ENCODE measurements at places on chromosomes 13 and 19.

GRCh38 chr13:46053162-46054012 is 841 bp upstream of the ZC3H13 start:
- no peak for DNase-seq

- no peak for DNase-seq
These were observed 63.4 kb downstream of the TEX29 start for GRCh38 chr13:111383591-111384440.

GRCh38 chr13:98508685-98509084 is 68.2 kb downstream of the STK24 start:
- DNase-seq = no peak

DNA sequence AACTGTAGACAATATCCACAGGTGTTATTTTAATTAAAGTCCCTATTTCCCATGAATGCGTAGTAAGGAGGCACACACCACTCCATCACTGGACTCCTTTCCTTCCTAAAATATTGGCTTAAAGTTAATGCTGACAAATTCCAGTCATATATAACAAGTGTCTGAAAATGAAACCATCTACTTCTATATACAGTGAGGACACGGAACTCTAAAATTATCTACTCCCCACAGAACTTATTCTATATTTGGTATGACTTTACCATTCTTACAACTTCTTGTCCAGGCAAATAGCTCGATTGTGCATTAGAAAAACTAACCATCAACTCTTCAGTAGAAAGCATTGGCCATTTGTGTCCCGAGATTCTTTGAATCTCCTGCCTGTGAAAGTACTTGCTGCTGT is 1560.2 kb downstream of the EFNB2 start:
- no peak for DNase-seq

DNA sequence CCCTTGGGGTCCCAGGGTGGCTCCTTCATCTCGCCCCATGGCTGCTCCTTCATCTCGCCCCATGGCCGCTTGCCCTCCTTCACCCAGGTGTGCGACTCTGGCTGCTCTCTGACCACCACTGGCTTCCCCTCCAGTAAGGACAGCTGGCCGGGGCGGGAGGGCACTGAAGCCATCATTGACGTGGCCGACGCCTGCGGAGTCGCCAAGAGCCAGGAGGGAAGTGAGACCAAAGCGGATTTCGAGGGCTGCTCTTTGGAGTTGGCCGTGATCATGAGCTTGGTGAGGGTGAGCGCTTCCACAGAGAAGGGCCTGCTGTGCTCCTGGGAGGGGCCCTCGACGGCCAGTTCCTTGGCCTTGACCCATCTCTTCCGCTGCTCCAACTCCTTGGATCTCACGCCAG is 4.0 kb upstream of the COX6B2 start:
- no peak for DNase-seq

DNA sequence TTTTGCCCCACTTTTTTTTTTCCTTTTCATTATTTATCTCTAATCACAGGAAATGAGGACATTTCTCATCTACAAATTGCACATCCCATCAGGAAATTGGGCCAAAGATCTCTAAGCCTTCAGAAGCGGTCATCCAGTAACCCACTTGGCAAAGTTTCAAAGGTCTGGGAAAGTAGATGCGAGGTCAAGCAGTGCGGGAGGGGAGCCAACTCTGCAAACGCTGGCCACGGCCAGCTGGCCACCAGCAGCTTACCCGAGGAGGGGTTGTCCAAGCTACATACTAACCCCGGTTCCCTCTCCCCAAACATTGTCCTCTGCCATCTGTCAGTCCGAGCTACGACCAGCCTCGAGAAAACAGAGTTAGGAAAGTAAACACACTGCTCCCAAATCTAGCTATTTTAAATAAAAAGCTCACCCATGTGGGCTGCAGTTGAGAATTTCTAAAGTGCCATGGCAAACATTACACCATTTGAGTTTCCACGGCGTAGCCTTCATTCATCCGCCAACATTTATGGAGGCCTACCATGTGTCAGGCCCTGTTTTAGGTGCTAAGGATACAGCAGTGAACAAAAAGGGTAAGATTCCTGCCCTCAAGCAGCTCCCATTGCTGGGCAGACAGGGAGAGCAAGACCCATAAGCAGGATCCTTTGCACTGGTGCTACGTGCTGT is 11.5 kb downstream of the FFAR2 start:
- DNase-seq = no peak

GRCh38 chr19:20182222-20182785 is 15.3 kb downstream of the ZNF486 start:
- no peak for DNase-seq

DNA sequence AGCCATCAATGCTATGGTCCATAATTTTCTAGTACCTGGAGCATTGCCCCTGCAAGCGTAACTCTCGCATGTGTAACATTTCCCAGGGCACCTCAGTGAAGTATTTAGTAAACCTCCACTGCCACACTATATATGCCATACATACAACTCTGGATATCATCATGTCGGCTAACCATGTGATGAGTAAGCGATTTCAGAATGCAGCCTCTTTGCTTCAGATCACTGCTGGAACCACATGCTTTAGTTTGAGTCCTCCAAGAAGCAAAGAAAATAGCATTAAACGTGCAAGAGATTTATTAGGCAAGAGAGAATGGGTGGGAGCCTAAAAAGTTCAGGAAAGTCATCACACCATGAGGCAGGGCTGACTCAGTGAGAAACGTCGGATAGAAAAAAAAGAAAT is 635.6 kb upstream of the SLITRK5 start:
- no peak for DNase-seq

- DNase-seq = no peak
These were observed 162.1 kb upstream of the MIR17HG start for GRCh38 chr13:91185294-91185863.

- DNase-seq = no peak
These were observed 9.5 kb downstream of the NFILZ start for GRCh38 chr19:8639821-8640401.

GRCh38 chr13:53782488-53782961 is 753.9 kb downstream of the OLFM4 start:
- peak; percentile 32 for DNase-seq

- DNase-seq = no peak
These were observed 5.3 kb upstream of the ZNF497 start for GRCh38 chr19:58367698-58368454.

GRCh38 chr19:6527893-6528543 is 2.8 kb upstream of the TNFSF9 start:
- no peak for DNase-seq

- DNase-seq = no peak
These were observed 20.7 kb upstream of the NANOS2 start for GRCh38 chr19:45935267-45935666.

GRCh38 chr19:6412447-6413091 is 12.0 kb downstream of the KHSRP start:
- no peak for DNase-seq

- no peak for DNase-seq
These were observed 729 bp downstream of the STK11 start for GRCh38 chr19:1206150-1206863.

GRCh38 chr19:33796164-33796875 is at the start of gene KCTD15:
TSS of gene KCTD15 (plus strand) at chr19:33796870. CDS start at chr19:33800455, 3,585 bp downstream.
- no peak for DNase-seq

DNA sequence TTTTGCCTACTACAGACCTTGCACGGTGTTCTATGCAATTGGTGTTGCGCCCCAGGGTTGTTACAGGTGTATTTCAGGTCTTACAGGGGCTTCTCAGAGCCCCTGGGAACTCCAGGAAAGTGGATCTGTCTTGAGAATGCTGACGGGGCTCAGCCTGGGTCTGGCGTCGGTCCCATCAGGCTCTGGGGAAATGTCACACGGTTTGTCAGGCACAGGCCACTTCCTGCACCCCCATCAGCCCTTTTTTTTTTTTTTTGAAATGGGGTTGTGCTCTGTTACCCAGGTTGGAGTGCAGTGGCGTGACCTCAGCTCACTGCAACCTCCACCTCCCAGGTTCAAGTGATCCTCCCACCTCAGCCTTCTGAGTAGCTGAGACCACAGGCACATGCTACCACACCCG is 13.2 kb downstream of the CLEC4G start:
- DNase-seq = no peak

- DNase-seq = no peak
These were observed 749 bp upstream of the CPT1C start for GRCh38 chr19:49690079-49690655.

DNA sequence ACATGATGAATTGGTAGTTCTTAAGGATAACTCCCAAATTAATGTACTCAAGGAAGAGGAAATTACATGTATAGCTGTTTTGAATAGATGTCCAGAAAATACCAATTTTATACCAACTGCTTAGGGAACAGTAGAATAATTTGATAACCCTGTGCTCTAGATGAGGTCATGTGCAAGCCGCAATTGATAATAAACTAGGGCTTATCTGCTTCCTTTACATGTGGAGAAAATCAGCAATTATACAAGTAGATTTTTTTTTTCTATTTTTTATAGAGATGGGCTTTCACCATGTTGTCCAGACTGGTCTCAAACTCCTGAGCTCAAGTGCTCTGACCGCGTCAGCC is 9.3 kb downstream of the TPT1 start:
- DNase-seq = no peak

GRCh38 chr13:42707048-42707447 is 74.3 kb upstream of the FAM216B start:
- no peak for DNase-seq

Measured in anterior cingulate cortex (tissue), 58 donors.